ENCODE measurements at places on chromosomes 16 and 17. TPM values are rescaled to one million over a fixed set of nuclear protein-coding genes. Genes with fewer than 3 reads are reported as not detected.

GRCh38 chr16:4500272-4500671 lies 24.1 kb downstream of the HMOX2 start:
- no peak for DNase-seq

DNA sequence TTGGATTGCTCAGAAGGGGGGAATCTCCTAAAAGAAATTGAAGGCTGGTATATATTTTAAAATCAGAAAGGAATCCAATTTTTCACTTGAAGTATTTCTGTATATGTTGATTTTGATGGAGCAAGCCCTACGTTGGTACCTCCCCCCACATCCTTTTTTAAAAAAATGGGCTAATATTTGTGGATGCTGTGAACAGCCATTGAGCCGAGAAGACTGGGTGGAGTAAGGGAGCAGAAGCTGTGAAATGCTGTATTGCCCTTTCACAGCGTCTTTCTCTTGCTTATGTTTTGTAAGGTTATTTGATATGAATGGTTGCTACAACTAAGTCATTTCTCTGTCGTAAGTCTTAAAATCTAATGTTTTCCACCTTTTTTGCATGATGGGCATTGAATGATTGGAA lies 2.3 kb downstream of the PAFAH1B1 start:
- DNase-seq: no peak

DNA sequence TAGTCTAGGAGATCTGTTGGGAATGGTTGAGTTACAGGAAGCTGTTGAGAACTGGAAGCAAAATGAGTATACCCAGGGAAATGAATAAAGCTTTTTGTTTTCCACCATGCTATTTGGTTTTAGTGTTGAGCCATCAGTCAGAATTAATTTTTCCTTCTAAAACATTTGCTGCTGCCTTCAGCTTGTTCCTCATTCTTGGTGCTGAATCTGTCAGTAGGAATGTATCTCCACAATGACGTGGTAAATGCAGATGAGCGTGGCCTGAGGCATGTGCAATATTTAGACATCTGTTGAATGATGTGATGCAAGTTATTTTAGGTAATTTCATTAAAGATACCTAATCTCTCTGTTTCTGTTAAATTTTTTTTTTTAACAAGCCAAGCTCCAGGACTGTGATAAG lies 10.9 kb downstream of the HAPSTR1 start:
- no peak for DNase-seq

GRCh38 chr16:27465483-27465879 lies 63.5 kb downstream of the IL21R start:
- DNase-seq: peak; percentile 52

The WRAP53 gene
- total RNA-seq: 12.6 TPM

The WFIKKN1 gene
- 0.47 TPM for total RNA-seq

The KRT32 gene
- not detected for total RNA-seq

The CCL15 gene
- not detected for total RNA-seq

The ABCC12 gene
- total RNA-seq: not detected

The MEOX1 gene
- 0.07 TPM for total RNA-seq

Data from chondrocyte (in vitro differentiated cells).